ENCODE measurements at places on chromosomes 16 and 17. TPM values are rescaled to one million over a fixed set of nuclear protein-coding genes. Genes with fewer than 3 reads are reported as not detected.

DNA sequence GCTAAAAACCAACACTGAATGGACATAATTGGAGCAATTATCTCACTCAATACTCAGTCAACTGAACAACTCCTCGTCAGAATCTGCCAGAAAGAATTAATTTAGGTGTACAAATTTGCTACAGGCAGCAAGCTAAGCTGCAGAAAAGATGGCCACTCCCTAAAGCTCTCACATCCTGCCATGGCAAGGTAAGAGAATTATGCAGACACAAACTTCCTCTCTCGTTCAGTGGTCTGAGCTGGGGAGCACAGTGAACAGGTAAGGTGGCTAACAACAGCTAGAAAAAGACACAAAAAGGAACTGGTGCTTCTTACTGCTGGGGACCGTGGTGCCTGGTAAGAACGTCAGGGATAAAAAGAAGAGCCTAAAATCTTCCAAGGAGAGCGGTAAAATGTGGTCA is 74.9 kb upstream of the BCAR1 start:
- DNase-seq = peak; percentile 28
- peaks cover 22% of the 10 kb centered on the region for H3K4me1 ChIP-seq
- peaks cover 6% of the 10 kb centered on the region for H3K27me3 ChIP-seq
- H3K27ac ChIP-seq = no peak overlapping the region

- peak; percentile 12 for DNase-seq
- no peaks in the 10 kb centered on the region for H3K27me3 ChIP-seq
- H3K4me3 ChIP-seq = no peak overlapping the region
- peaks cover 46% of the 10 kb centered on the region for H3K4me1 ChIP-seq
- H3K36me3 ChIP-seq = no peaks in the 10 kb centered on the region
- H3K27ac ChIP-seq = peak overlapping the region; percentile 72
Observed at GRCh38 chr16:53061701-53062159, 6.9 kb downstream of the CHD9 start.

DNA sequence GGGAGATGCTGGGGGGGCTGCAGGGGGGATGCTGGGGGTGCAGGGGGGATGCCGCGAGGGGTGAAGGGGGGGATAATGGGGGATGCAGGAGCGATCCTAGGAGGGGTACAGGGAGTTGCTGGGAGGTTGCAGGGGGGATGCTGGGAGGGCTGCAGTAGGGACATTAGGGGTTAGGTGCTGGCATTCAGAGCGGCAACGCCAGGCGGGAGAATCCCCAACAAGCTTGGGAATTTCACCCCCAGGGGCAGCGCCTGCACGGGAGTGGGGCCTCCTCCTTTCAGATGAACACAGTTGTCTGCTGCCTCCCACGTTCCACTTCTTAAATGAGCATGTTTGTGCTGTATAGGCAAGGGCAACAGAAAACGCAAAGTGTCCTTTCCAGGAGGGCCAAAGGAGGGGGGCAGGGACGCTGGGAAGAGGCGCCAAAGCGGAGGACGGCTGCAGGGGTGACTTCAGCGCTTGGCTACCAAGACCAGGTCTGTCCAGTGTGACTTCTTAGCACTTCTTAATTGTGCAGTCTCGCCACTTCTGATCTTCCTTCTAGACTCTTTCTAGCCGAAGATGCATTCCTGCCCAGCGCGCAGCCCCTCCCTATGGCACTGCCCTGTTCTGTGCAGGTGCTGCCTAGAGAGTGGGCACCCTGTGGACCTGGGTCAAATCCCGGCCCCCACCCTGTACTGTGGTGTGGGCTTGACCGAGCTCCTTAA is 2.0 kb upstream of the SLC6A4 start:
- no peak overlapping the region for H3K27ac ChIP-seq
- no peak overlapping the region for H3K4me3 ChIP-seq
- peaks cover 72% of the 10 kb centered on the region for H3K27me3 ChIP-seq
- no peak for DNase-seq
- peaks cover 26% of the 10 kb centered on the region for H3K4me1 ChIP-seq
- H3K36me3 ChIP-seq = no peaks in the 10 kb centered on the region

DNA sequence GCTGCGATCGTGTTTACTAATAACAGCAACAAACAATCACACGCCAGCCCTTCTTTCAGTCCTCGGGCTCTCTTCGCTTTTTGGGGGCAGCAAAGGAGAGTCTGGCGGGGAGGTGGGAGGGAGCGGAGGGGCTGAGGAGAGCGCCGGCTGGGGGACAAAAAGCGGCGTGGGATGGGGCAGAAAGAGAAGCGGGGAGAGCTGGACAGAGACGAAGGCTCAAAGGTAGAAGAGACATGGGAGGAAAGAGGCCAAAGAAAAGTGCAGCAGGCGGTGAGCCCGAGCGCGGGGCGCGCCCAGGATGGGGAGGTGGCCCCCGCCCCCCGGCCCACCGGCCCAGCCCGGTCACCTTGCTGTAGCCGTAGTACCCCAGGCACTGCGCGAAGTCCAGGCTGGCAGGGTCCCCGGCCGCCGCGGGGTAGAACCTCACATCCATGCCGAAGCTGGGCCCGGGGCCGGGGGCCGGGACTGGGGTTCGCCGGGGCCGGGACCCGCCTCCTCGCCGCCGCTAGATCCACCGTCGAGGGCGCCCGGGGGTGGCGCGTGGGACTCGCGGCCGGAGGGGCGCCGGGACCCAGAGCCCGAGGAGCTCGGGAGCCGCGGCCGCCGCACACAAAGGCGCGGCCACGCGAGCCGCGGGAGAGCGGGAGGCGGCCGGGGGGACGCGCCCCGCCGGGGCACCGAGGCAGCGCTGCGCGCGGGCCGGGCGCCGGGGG is 496 bp downstream of the TOX3 start:
- H3K27ac ChIP-seq = no peak overlapping the region
- no peaks in the 10 kb centered on the region for H3K36me3 ChIP-seq
- no peak overlapping the region for H3K4me3 ChIP-seq

- H3K4me1 ChIP-seq = peaks cover 3% of the 10 kb centered on the region
- no peak overlapping the region for H3K27ac ChIP-seq
- no peaks in the 10 kb centered on the region for H3K36me3 ChIP-seq
Observed at GRCh38 chr17:81641825-81642489, 5.0 kb downstream of the TSPAN10 start.

- no peak for DNase-seq
- H3K27me3 ChIP-seq = peaks cover 12% of the 10 kb centered on the region
Observed at GRCh38 chr16:11636172-11636721, 32.0 kb upstream of the SNN start.

- H3K36me3 ChIP-seq = no peaks in the 10 kb centered on the region
- H3K27me3 ChIP-seq = peaks cover 11% of the 10 kb centered on the region
- H3K27ac ChIP-seq = no peak overlapping the region
- H3K4me1 ChIP-seq = no peaks in the 10 kb centered on the region
- H3K4me3 ChIP-seq = no peak overlapping the region
Observed at GRCh38 chr17:5678171-5678570, 93.9 kb upstream of the NLRP1 start.

- H3K27ac ChIP-seq = peak overlapping the region; percentile 95
- H3K4me3 ChIP-seq = peak overlapping the region; percentile 94
- peaks cover 1% of the 10 kb centered on the region for H3K27me3 ChIP-seq
- peaks cover 32% of the 10 kb centered on the region for H3K36me3 ChIP-seq
- peaks cover 54% of the 10 kb centered on the region for H3K4me1 ChIP-seq
Observed at GRCh38 chr17:66302761-66303626, 581 bp downstream of the PRKCA start.

DNA sequence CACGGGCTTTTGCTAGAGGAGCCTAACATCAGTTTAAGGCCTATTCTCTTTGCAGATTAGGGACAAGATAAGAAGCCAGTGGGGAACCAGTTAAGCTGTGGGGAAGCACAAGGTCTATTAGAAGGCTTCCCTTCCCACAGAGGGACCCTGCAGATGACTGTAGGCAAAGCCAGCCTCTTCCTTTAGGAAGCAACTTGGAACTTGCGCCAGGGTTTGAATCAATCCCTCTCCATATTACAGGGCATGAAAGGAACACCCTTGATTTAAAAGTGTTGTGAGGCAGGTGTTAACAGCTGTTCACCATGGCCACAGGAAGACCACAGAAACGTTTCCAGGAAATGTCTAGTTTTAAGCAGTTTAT is 77.3 kb downstream of the RPTOR start:
- H3K4me3 ChIP-seq = peak overlapping the region; percentile 11
- H3K27me3 ChIP-seq = no peaks in the 10 kb centered on the region
- DNase-seq = peak; percentile 57

- no peak overlapping the region for H3K4me3 ChIP-seq
- no peak overlapping the region for H3K27ac ChIP-seq
- no peaks in the 10 kb centered on the region for H3K27me3 ChIP-seq
Observed at GRCh38 chr17:71188811-71189492, 931.9 kb upstream of the SOX9 start.

GRCh38 chr17:74677558-74678466 is 34.9 kb downstream of the CD300LF start:
- no peaks in the 10 kb centered on the region for H3K36me3 ChIP-seq
- peaks cover 41% of the 10 kb centered on the region for H3K27me3 ChIP-seq
- DNase-seq = peak; percentile 16
- peak overlapping the region; percentile 48 for H3K27ac ChIP-seq

DNA sequence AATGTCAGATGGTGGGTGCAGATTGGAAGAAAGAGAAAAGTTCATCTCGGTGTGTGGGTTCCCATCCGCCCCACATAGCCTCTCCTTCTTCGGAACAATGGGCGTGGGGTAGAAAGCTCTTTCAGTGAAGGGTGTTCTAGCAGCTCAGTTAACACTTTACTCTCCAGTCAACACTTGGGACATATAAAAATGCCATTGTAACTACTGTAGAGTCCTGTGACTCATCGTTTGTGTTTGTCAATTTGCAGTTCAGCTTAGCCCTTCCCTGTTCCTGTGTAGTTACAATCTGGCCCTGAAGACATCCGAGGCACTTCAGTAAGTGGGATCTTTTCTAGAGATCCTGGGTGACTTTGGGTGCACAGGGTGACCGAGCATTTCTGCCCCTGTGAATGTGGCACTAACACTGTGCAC is 11.5 kb upstream of the CLEC18C start:
- H3K4me1 ChIP-seq = peaks cover 5% of the 10 kb centered on the region
- H3K27me3 ChIP-seq = no peaks in the 10 kb centered on the region
- peak; percentile 5 for DNase-seq
- H3K36me3 ChIP-seq = peaks cover 7% of the 10 kb centered on the region
- H3K27ac ChIP-seq = no peak overlapping the region

GRCh38 chr16:75087375-75087979 is 29.1 kb downstream of the LDHD start:
- no peak overlapping the region for H3K27ac ChIP-seq
- DNase-seq = no peak
- H3K36me3 ChIP-seq = peaks cover 5% of the 10 kb centered on the region
- no peak overlapping the region for H3K4me3 ChIP-seq

Gene CD300LB
- not detected for total RNA-seq

Gene KRTAP9-9
- total RNA-seq = not detected

Gene ZG16B
- 2.3 TPM for total RNA-seq

Gene KCNJ18
- total RNA-seq = not detected

Gene SLFN12
- 11.7 TPM for total RNA-seq

Gene USP6
- total RNA-seq = 0.06 TPM

Gene COPZ2
- 3.4 TPM for total RNA-seq

Gene KRTAP9-4
- total RNA-seq = not detected

Data from activated CD4-positive, alpha-beta T cell treated with anti-CD3 and anti-CD28 coated beads, Interleukin-2, amount 10 ng/mL, durations not matched to agents 7 days and 5 days (primary cell).